CD8-positive, alpha-beta memory T cell (primary cell): ENCODE measurements at places on chromosomes 12 and 14.

GRCh38 chr14:24941719-24942118 is 108.2 kb downstream of the STXBP6 start:
- no peak overlapping the region for H3K27ac ChIP-seq
- no peaks in the 10 kb centered on the region for H3K27me3 ChIP-seq
- no peaks in the 10 kb centered on the region for H3K4me1 ChIP-seq
- H3K36me3 ChIP-seq, result no peaks in the 10 kb centered on the region

DNA sequence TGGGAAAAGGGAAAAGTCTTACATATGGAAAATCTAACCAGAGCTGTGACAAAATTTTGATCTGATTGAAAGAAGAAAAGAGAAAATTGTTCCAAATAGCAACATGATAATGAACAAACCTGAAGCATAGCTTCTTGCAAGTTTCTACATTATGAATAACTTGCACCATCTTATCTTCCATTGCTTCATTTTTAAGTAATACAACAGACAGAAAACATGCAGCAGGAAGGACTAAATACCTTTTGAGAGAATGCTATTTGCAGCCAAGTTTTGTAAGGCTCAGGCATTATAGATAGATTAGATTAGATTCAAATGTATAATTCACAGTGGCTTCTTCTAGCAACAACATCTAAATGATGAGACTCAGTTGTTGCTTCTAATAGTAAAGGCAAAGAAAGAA is 441.4 kb downstream of the AEBP2 start:
- H3K36me3 ChIP-seq, result no peaks in the 10 kb centered on the region
- DNase-seq, result no peak
- H3K4me3 ChIP-seq, result no peak overlapping the region
- no peaks in the 10 kb centered on the region for H3K4me1 ChIP-seq

GRCh38 chr12:18981732-18982131 is 147.8 kb upstream of the PLEKHA5 start:
- no peak for DNase-seq
- H3K36me3 ChIP-seq, result no peaks in the 10 kb centered on the region
- H3K4me3 ChIP-seq, result no peak overlapping the region
- H3K27ac ChIP-seq, result no peak overlapping the region

DNA sequence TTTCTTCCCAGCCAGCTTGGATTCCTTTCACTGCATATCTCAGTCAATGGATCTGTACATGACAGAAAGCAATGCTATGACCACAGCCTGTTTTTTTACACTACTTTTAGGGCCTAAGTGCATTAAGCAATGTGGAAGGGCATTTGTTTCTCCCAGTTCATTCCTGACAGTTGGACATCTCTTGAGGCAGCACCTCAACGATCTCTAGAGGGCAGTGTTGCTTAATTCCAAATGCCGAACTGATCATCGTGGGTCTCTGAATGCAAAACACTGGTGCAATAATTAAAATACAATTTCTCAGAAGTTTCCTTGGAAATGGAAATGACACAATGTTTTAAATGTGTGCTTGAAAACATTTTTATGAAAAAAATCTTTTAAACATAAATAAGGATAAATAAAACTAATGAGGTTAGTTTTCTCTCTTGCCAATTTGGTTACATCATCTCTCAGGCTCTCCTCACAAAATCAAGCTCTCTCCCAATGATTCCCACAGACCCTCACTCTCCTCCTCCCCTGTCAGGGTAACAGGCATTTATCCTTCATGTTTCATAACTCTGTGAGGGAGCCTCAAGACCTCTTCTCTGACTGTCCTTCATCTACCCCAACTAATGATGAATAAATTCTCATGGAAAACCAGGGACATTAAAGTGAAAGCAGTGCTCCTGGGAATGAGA is 192.4 kb upstream of the SLC16A7 start:
- H3K36me3 ChIP-seq, result no peaks in the 10 kb centered on the region
- DNase-seq, result no peak
- H3K27me3 ChIP-seq, result no peaks in the 10 kb centered on the region

GRCh38 chr14:77043984-77044485 is 15.5 kb upstream of the IRF2BPL start:
- no peaks in the 10 kb centered on the region for H3K27me3 ChIP-seq
- peaks cover 69% of the 10 kb centered on the region for H3K4me1 ChIP-seq
- DNase-seq, result no peak
- H3K36me3 ChIP-seq, result no peaks in the 10 kb centered on the region
- peak overlapping the region; percentile 68 for H3K27ac ChIP-seq

DNA sequence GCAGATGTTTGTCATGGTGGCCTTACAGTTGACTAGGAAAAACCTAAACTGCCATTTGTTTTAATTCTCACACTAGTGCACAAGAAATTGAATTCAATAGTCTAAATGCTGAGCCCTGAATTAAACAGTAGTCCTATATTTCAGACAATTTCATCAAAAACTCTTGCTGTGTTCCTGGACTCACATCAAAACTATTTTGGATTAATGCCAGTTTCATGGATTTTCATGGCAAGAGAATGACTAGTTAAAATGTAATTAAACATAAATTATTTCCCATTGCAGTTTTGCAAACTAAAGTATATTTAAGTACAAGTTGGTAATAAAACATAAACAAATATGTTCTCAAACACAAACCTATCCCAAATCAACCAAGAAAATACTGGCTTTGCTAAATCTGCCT is 468.0 kb upstream of the PRICKLE1 start:
- no peak for DNase-seq
- no peaks in the 10 kb centered on the region for H3K27me3 ChIP-seq
- no peak overlapping the region for H3K4me3 ChIP-seq
- no peaks in the 10 kb centered on the region for H3K4me1 ChIP-seq
- H3K27ac ChIP-seq, result no peak overlapping the region
- H3K36me3 ChIP-seq, result no peaks in the 10 kb centered on the region

DNA sequence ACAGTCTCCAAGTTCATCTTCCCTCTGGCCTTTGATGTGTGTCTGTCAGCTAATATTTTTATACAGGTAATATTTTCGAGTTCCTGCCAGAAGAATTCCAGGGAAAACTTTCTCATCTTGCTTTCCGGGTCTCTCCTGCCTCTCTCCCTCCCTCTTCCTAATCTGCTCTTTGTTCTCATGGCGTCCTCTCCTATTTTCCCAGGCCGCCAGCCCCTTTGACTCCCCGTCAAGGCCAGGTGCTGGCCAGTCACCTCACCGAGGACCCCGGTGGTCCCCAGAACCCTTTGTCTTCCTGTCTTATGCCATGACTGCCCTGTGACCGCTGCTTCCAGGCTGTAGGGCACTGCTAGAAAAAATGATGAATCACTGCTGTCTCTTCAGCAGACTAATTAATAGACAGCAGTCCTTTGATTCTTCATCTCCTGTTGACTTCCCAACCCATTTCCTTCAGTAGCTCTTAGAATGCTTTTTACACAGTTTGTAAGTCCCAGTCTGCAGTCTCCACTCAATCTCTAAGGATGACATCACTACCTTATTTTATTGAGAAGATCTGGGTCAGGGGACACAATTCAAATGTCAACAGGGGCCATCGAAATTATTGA is 40.7 kb downstream of the PPFIBP1 start:
- H3K27me3 ChIP-seq, result no peaks in the 10 kb centered on the region
- H3K4me3 ChIP-seq, result no peak overlapping the region
- H3K27ac ChIP-seq, result no peak overlapping the region

- no peak for DNase-seq
- H3K27me3 ChIP-seq, result no peaks in the 10 kb centered on the region
- H3K27ac ChIP-seq, result no peak overlapping the region
- H3K36me3 ChIP-seq, result no peaks in the 10 kb centered on the region
- H3K4me1 ChIP-seq, result peaks cover 21% of the 10 kb centered on the region
Measured at GRCh38 chr14:50798048-50798421, 32.9 kb downstream of the NIN start.

- no peaks in the 10 kb centered on the region for H3K36me3 ChIP-seq
- no peak for DNase-seq
- no peak overlapping the region for H3K27ac ChIP-seq
- H3K4me1 ChIP-seq, result no peaks in the 10 kb centered on the region
Measured at GRCh38 chr12:9969673-9970072, 1.5 kb upstream of the CLEC12A start.

DNA sequence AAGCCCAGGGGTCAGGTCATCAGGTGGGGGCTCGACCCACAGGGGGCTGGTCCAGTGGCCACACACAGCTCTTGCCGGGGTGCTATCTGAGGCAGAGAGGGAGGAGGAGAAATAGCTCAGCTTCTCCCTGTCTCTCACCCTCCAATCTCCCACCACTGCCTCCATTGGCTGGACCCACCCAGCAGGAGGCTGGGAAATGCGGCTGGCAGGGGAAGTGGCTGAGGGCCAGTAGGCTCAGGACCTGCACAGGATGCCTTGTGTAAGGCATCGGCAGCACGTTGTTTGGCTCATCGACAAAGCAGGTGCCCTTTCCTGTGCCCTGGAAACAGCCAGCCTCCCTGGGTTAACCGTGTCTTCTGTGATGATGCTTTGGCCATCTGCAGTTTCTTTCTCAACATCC is 58.8 kb upstream of the SLC24A4 start:
- no peak overlapping the region for H3K4me3 ChIP-seq
- H3K27ac ChIP-seq, result no peak overlapping the region
- no peaks in the 10 kb centered on the region for H3K27me3 ChIP-seq
- H3K36me3 ChIP-seq, result no peaks in the 10 kb centered on the region
- no peaks in the 10 kb centered on the region for H3K4me1 ChIP-seq

DNA sequence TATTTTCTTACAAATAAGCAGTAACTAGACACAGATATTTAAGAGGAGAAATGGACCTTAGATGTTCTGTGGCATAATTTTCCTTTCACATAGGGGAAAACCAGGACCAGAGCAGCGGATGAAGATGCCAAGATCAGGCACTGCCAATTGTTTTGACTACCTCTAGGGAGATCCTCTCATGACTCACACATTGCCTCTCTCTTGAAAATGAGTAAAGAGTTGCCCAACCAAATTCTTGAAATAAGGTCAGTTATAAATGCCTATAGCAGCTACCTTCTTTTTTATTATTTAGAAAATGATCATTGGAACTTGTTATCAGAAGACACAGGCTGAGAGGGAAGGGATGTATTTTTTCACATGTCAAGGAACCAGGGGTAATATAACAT is 263.4 kb upstream of the PLEKHG7 start:
- no peak overlapping the region for H3K4me3 ChIP-seq
- no peak overlapping the region for H3K27ac ChIP-seq
- H3K27me3 ChIP-seq, result no peaks in the 10 kb centered on the region
- H3K4me1 ChIP-seq, result no peaks in the 10 kb centered on the region
- DNase-seq, result no peak

GRCh38 chr12:103257763-103258162 is 238.0 kb downstream of the C12orf42 start:
- H3K27me3 ChIP-seq, result no peaks in the 10 kb centered on the region
- H3K36me3 ChIP-seq, result no peaks in the 10 kb centered on the region
- H3K4me1 ChIP-seq, result no peaks in the 10 kb centered on the region
- DNase-seq, result no peak
- no peak overlapping the region for H3K27ac ChIP-seq

GRCh38 chr12:3662521-3662921 is 90.4 kb downstream of the CRACR2A start:
- no peaks in the 10 kb centered on the region for H3K27me3 ChIP-seq
- H3K4me3 ChIP-seq, result no peak overlapping the region
- no peaks in the 10 kb centered on the region for H3K4me1 ChIP-seq
- H3K36me3 ChIP-seq, result peaks cover 48% of the 10 kb centered on the region
- no peak for DNase-seq

GRCh38 chr12:81963026-81963425 is 203.9 kb upstream of the PPFIA2 start:
- no peak for DNase-seq

DNA sequence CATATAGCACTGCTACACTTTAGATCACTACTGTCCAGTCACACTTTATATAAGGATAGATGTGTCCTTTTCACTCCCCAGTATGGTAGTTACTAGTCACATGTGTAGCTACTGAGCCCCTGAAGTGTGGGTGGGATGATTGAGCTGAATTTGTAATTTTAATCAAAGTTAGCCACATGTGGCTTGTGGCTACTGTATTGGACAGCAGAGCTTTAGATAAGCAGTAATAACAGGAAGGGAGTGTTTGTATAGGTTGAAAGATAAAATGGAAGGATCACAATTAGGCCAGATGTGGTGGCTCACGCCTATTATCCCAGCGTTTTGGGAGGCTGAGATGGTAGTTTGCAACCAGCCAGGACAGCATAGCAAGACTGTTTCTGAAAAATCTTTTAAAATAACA is 23.5 kb downstream of the NAA30 start:
- no peak for DNase-seq
- H3K4me1 ChIP-seq, result no peaks in the 10 kb centered on the region
- no peaks in the 10 kb centered on the region for H3K27me3 ChIP-seq
- H3K36me3 ChIP-seq, result no peaks in the 10 kb centered on the region
- no peak overlapping the region for H3K27ac ChIP-seq

GRCh38 chr12:70854138-70854537 is 66.4 kb downstream of the PTPRR start:
- no peak overlapping the region for H3K27ac ChIP-seq
- no peak overlapping the region for H3K4me3 ChIP-seq
- H3K27me3 ChIP-seq, result no peaks in the 10 kb centered on the region

- no peaks in the 10 kb centered on the region for H3K36me3 ChIP-seq
- H3K4me3 ChIP-seq, result no peak overlapping the region
- H3K27ac ChIP-seq, result no peak overlapping the region
- H3K4me1 ChIP-seq, result no peaks in the 10 kb centered on the region
Measured at GRCh38 chr12:65725376-65725775, 98.9 kb upstream of the HMGA2 start.

GRCh38 chr12:122840580-122841513 is 5.6 kb downstream of the HIP1R start:
- no peak for DNase-seq
- H3K36me3 ChIP-seq, result no peaks in the 10 kb centered on the region

DNA sequence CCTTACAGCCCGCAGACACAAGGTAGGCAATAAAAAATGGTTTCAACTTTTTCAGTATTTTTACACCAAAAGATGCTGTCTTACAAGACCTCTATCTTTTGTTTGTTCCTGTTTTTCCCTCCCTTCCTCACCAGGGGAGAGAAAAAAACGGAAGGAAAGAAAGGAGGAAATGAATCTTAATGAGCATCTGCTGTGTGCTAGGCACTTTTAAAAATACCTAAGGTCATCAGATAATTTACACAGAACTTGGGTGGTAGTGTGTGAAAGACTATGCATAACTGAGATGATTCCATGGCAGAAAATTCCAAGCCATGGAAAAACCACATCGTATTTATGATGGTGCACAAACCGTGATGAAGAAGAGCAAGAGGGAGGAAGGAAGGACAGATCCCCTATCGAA is 121.2 kb downstream of the DIP2B start:
- no peak for DNase-seq
- no peak overlapping the region for H3K4me3 ChIP-seq
- peaks cover 5% of the 10 kb centered on the region for H3K36me3 ChIP-seq
- no peaks in the 10 kb centered on the region for H3K27me3 ChIP-seq

GRCh38 chr14:36509069-36509917 is 10.7 kb downstream of the NKX2-1 start:
- H3K36me3 ChIP-seq, result no peaks in the 10 kb centered on the region
- no peak overlapping the region for H3K27ac ChIP-seq
- H3K4me3 ChIP-seq, result no peak overlapping the region
- no peak for DNase-seq

GRCh38 chr14:105471297-105471821 is 3.3 kb upstream of the CRIP2 start:
- no peak overlapping the region for H3K27ac ChIP-seq
- no peak for DNase-seq
- no peak overlapping the region for H3K4me3 ChIP-seq
- no peaks in the 10 kb centered on the region for H3K36me3 ChIP-seq
